Muscle of leg (tissue), 16 donors: ENCODE measurements at places on chromosomes 12 and 14. TPM values are rescaled to one million over a fixed set of nuclear protein-coding genes. Genes with fewer than 3 reads are reported as not detected.

Gene PLEKHG7
- polyA plus RNA-seq = 0.16 TPM

Gene GALNT9
- polyA plus RNA-seq = 1.5 TPM

Gene CNOT2
- polyA plus RNA-seq = 85.6 TPM

Gene NTS
- polyA plus RNA-seq = 1.3 TPM

Gene PTPRB
- 15.7 TPM for polyA plus RNA-seq

Gene SERPINA3
- 0.18 TPM for polyA plus RNA-seq

Gene P2RX7
- 1.6 TPM for polyA plus RNA-seq

Gene FAM161B
- polyA plus RNA-seq = 7.1 TPM
